ENCODE measurements at places on chromosomes 1 and 21.

DNA sequence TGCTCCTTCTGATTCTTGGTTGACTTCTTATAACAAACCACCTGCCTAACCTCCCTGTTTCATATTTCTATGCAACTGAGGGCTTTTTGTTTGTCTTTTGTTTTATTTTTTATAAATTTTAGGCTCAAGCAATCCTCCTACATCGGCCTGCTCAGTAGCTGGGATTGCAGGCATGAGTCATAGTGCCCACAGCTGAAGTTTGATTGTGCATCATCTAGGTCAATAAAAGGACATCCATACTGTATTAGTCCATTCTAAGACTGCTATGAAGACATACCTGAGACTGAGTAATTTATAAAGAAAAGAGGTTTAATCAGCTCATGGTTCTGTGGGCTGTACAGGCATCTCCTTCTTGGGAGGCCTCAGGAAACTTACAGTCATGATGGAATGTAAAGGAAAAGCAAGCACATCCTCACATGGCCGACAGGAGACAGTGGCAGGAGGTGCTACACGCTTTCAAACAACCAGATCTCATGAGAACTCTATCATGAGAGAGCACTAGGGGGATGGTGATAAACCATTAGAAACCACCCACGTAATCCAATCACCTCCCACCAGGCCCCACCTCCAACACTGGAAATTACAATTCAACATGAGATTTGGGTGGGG, 285.0 kb downstream of the SIPA1L2 start:
- no peak for DNase-seq

GRCh38 chr1:233662575-233663304, 48.8 kb downstream of the KCNK1 start:
- no peak for DNase-seq

DNA sequence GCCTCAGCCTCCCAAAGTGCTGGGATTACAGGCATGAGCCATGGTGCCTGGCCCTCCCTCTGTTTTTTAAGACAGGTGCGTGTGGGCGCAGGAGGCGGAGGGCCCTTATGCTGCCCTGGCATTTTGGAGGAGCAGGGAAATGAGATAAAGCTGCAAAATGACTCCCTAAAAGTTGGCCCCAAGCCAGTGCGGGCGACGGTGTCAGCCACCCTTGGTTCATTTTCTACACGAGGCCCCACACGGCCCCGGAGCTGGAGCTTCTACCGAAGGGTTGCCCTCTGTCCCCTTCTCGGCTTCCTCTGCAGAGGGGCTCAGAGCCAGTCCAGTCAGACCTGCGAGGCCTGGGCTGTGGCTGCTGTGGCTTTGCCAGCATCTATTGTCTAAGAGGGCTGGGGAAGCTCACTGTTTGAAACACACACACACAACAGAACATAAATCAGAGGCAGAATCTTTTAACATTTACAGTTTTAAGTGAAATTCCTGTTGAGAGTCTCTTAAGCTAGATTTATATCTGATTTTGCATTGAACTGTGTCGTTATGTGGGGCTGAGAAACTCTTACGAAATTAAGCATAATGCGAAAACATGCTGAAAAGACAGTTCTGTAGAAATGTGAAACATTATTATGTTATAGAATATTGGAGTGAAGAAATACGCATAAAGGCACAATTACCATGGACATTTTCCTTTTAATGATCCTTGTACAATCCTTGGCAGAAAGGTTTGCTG, 255.9 kb downstream of the CAMTA1 start:
- DNase-seq: no peak

DNA sequence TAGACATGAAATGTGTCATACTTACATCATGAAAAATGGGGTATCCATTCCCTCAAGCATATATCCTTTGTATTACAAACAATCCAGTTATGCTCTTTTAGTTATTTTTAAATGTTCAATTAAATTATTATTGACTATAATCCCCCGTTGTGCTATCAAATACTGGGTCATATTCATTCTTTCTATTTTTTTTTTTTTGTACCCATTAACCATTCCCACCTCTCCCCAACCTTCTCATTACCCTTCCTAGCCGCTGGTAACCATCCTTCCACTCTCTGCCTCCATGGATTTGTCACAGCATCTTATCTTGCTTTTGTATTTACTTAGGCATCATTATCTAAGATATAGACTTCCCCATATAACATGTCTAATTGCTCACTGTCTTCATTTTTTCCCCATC, 15.8 kb downstream of the ATG4C start:
- DNase-seq: no peak

- DNase-seq: no peak
These were observed 27.7 kb downstream of the TRABD2B start for GRCh38 chr1:47969478-47969877.

- no peak for DNase-seq
These were observed 31.7 kb downstream of the ECE1 start for GRCh38 chr1:21258331-21259134.

- DNase-seq: no peak
These were observed 38.4 kb downstream of the PIK3CD start for GRCh38 chr1:9689971-9690381.

DNA sequence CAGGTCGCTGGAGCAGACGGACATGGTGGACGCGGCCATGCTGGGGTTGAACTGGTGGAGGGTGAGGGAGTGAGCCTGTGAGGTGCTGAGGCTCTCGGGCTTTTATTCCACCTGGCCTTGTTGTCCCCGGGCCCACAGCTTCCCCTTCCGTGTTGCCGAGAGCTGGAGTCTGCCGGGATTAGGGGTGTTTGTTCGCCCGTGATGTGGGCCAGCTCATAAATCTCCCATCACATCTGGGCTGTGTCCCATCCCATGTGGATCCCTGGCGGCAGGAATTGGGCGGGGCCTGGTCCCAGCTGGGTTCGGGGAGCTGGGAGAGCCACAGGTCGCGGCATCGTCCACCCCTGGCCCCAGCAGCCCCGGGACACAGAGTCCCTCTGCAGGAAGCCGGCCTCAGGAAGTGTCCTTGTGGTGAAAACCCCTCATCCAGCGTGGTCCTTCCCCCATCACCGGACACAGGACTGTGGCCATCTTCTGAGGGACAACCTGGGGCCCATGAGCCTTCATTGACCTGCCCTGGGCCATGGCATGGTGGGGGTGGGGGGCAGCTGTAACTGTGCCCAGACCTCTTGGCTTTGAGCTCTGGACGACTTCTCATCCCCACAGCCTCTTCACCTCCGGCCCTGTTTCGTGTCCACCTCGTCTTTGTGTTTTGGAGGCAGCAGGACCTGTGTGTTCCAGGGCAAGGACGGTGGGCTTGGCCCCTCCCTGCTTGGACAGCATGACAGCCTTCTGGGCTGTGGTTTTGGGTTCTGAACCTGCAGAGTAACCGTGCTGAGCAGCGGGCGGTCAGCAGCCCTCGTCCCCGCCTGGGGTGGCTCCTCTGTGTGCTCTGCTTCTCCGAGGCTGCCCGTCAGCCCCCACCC, at the start of gene KRTAP10-6:
KRTAP10-6 (minus strand) TSS at position 60 of the 866 bp plus-strand sequence; CDS start at position 39, 21 bp downstream.
- DNase-seq: no peak

DNA sequence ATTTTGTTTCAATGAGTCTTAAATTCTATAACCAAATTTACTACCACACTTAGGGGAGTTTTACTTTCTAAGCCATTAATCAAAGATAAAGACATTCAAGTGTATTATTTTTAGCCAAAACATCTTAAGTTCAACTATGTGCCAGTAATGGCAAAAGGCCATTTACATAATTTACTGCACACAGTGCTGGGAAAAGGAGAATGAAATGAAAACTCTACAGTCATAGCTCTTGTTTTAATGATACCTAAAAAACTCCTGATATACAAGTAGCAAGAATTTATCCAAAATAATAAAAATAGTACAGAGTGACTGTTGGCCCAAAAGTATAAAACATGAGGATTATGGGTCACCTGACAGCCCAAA, 42.4 kb upstream of the C1orf198 start:
- no peak for DNase-seq

GRCh38 chr1:167095368-167095767, 1.5 kb downstream of the STYXL2 start:
- no peak for DNase-seq

DNA sequence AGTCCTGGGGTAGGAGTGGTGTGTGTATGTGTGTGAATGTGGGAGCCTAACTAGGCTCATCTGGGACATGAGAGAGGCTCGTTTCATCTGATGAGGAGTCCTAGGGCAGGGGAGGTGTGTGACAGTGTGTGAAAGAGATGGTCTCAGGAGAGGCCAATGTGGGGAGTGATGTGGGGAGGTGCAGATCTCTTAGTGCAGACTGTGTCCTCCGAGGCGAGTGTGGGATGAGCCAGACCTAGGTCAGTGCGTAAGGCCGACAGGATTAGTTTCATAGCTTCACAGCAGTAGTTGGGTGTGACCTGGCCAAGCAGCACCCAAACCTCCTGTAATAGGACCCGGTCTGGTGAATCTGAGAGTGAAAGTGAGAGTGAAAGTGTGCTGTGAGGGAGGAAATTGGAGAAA, 94.7 kb downstream of the LIPI start:
- no peak for DNase-seq

DNA sequence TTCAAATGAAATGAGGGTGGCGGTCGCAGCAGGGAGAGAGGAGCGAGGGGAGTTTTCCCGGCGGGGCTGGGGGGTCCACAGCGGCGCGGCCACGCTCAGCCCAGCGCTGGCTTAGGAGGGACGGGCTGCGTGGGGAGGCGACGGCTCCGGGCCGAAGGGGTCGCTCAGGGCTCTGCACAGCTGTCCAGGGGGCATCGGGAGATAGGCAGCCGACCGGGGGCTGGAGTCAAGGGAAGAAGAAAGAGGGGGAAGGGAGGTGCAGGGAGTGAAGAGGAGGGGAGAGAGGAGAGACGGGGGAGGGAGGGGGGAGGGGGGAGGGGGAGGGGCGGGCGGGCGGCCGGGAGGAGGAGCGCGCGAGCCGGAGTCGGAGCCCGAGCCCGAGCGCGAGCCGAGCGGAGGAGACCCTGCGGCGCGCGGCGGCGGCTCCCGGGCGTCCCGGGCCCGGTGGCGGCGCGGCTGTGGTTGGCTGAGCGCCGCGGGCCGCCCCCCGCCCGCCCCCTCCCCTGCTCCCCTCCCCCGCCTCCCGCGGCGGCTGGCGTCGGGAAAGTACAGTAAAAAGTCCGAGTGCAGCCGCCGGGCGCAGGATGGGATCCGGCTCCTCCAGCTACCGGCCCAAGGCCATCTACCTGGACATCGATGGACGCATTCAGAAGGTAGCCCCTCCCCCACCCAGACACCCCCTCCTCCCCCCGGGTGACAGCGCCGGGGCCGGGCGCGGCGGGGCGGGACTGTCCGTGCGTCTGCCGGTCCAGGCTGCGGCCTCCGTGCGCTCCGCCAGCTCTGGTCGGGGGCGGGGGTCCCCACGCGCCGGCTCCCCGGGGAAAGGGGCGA, at the start of gene PDE9A:
PDE9A (plus strand) TSS at position 391 of the 831 bp plus-strand sequence; CDS start at position 585, 194 bp downstream.
- DNase-seq: no peak
